ENCODE measurements at places on chromosomes 1 and 21.

- DNase-seq, result no peak
These were observed 173.2 kb downstream of the SIPA1L2 start for GRCh38 chr1:232456714-232457113.

DNA sequence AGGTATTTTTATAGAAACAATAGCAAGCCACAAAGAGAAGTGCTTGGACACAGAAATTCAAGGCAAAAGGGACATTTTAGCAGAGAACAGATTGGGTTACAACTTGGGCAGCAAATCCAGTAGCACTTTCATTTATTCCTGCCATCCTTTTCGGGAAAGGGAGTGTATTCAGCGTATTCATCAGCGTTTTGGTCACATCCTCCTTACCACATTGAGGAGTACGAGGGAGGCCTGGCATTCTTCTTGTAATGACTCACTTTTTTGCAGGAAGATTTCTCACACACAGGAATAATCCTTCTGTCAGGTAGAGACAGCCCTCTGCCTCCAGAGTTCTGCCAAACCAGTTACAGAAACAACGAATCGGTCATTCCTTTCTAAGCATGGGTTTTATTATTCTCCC, 18.1 kb upstream of the FAM78B start:
- DNase-seq, result no peak

DNA sequence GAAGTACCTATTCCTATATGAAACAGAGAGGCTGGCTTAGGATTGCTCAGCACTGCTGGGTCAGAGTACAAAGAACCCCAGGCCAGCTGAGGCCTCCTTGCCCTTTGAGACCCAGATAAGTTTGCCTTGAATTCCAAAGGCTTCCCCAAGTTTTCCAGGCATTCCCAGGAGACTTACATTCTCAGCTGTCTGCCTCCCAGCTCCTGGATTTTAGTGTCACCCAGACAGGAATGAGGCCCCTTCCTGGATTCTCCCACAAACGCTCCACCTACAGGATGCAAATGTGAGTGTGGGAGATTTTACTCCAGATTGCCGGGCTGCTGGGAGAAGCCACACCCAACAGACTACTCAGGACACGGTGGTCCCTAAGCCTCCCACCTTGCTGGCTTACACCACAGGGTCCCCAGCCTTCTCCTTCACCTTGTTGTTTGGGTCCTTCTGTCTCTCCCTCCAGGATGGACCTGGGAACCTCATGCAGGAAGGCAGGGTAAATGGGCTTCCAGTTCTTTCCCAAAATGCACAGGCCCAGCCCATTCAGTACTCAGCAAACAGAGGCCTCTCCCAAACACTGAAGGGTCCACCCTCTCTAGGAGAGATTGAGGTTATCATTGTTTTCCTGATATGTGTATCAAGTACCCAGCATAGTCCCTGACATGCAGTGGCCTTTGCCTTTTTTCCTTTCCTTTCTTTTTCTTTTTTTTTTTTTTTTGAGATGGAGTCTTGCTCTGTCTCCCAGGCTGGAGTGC, 10.6 kb downstream of the RHBG start:
- DNase-seq, result no peak

DNA sequence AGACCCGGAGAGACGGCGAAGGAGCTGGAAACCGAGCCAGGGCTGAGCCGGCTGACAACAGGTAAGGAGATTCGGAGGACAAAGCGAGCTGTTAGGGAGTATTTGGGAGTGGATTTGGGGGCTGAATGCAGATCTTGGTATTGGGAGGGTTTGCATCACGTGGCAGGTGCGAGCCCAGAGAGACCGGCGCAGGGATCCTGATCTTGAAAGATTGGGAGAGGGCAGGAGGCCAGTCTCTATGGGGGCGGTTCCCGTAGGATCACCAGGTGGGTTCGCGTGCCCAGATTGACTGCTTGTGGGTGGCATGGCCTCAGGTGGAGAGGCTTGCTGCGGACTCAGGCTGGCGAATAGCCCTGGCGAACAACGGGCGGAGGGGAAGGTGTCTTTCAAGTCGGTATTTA, 204 bp downstream of the CIART start:
- no peak for DNase-seq

DNA sequence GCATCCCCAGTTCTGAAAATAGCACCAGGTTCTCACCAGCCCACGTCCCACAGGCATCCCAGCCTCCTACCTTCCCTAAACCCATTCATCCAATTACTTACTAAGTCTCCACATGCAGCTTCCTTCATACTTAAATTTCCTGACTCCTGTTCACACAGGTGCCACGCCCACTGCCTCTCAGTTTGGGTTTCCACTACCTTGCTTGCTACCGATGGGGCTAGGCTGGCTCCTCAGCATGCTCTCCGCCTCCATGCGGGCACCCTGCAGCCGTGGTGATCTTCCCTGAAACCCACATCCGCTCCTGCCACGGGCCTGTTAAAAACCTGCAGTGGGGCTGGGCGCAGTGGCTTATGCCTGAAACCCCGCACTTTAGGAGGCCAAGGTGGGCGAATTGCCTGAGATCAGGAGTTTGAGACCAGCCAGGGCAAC, 70.4 kb upstream of the ANGPTL1 start:
- DNase-seq, result no peak

GRCh38 chr21:33914188-33914587, 1.4 kb downstream of the ATP5PO start:
- no peak for DNase-seq

DNA sequence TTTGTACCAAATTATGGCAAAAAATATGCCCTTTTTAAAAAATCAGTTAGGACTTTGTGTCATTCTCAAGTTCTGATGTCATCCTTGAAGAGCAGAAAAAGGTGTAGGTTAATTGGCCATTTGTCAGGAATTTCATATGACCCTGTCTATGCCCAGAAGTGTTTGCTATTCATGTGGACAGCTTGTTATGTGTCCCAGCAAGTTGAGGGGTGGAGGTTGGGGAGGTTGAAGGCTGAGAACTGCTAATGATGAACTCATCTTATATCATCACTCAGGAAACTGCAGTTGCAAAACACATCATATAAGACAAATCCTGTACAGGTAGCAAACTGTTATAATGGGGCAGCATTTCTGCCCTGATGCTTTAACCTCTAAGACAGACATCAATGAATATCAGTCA, 106.5 kb downstream of the PHTF1 start:
- no peak for DNase-seq

DNA sequence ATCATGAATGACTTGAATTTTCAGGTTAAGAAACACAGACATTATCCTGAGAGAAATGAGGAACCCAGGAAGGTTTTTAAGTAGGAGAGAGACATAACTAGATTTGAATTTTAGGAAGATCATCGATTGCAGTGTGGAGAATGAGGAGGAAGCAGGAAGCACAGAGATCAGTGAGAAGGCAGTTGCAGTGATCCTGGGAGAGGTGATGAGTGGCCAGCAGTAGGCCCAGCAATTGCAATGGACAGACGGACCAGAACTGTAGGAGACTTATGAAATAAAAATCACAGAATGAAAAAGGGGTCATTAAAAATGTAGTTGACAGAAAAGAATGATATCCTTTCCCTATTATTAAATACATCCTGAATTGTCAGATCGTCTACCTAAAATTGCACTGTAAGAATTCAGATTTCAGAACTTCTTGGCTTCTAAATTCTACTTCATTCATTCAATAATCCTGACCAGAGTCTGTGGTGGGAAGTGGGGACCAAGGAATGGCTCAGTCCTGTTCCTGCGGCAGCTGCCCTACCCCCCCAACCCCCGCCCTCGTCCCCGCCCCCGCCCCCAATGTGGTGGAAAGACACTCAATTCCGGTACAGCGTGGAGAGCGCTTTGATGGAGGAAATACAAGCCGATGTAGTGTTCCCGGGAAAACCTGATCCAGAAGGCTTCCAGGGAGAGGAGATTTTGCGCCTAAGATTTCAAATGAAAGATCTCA, 35.1 kb downstream of the SLC2A1 start:
- no peak for DNase-seq

- DNase-seq, result peak; percentile 36
These were observed 59.9 kb downstream of the JAK1 start for GRCh38 chr1:64906447-64906846.

GRCh38 chr1:156259805-156260204, 11.9 kb upstream of the PAQR6 start:
- DNase-seq, result no peak

DNA sequence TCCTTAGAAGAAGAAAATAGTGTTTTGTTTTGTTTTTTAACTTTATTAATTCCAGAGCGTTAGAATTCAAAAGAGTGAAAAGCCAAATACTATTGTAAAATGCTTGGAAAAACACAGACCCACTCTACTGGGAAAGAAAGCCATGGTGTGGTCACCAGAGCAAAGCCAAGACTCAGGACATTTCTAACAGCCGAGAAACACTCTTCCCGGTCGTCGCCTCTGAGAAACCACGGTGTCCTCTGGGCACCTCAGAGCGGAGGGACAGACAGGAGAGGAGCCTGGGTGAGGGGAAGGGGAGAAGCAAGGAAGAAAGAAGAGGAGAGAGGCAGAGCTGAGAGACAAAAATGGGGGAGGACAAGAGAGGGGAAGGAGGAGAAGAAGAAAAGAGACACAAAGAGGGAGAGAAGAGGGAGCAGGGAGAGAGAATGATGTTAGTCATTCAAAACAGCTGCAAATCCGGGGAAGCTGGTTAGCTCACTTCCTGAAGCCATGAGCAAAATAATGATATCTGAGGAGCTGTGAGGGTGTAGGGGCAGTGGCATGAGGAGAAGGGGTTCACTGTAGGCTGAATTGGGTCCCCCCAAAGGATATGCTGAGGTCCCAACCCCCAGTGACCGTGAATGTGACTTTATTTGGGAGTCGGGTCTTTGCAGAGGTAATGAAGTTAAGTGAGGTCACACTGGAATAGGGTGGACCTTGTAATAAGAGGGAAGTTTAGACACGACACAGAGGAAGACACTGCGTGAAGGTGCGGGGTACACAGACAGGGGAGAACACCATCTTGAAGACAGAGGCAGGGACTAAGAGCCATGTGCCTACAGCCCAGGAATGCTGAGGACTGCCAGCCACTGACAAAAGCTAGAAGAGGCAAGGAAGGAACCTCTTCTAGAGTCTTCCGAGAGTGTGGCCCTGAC, 58.2 kb upstream of the DMRTB1 start:
- no peak for DNase-seq

Data from inflammatory macrophage treated with lipopolysaccharide for 4 hours (primary cell).